ENCODE measurements at places on chromosomes 12 and 14.

DNA sequence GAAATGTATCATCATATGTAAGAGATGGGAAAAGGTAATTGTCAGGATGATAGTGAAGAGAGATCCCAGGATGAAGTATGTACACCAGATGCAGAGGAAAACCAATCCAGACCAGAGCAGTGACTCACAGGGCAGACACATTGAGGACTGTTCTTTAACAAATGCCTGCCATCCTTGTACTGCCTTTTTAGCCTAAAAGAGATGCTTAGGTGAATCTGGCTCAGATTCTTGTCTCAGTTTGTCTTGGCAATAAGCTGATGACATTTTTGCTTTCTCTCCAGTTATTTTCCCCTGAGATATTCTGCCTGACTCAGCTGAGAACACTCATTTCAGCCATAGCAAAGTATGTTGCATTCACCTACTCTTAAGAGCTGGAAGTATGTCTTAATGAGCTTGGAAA is 405.3 kb upstream of the USP15 start:
- DNase-seq: no peak

DNA sequence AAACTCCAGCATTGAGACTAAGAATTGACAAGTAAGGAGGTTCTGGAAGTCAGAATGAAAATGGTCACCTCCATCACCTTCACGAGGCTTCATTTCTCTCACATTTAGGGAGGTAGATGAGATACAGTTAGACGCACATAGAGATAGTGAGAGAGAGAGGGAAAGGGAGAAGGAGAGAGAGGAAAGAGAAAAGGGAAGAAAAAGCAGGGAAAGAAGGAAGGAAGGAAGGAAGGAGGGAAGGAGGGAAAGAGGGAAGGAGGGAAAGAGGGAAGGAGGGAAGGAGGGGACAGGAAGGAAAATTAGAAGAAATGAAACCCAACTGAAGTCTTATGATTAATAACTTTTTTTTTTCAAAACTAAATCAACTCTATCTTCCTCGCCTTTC is 10.7 kb upstream of the FOXG1 start:
- DNase-seq: no peak

DNA sequence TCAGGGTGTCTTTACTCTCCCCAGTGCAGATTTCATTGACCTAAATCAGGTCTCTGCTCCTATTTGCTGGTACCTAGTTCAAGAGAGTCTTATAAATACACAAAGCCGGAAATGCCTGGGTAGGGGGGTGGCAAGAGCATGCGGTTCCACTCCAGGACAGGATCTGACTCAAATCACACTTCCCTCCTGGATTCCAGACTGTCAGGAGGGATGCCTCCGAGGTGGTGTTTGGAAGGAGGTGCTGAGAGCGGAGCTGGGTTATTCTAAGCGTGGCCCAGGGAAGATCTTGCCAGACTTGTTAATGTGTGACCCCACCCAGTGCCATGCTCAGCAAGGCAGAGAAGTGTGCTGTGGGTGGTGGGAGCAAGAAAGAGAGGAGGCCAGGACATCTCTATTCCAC is 49.8 kb downstream of the B4GALNT3 start:
- DNase-seq: no peak

DNA sequence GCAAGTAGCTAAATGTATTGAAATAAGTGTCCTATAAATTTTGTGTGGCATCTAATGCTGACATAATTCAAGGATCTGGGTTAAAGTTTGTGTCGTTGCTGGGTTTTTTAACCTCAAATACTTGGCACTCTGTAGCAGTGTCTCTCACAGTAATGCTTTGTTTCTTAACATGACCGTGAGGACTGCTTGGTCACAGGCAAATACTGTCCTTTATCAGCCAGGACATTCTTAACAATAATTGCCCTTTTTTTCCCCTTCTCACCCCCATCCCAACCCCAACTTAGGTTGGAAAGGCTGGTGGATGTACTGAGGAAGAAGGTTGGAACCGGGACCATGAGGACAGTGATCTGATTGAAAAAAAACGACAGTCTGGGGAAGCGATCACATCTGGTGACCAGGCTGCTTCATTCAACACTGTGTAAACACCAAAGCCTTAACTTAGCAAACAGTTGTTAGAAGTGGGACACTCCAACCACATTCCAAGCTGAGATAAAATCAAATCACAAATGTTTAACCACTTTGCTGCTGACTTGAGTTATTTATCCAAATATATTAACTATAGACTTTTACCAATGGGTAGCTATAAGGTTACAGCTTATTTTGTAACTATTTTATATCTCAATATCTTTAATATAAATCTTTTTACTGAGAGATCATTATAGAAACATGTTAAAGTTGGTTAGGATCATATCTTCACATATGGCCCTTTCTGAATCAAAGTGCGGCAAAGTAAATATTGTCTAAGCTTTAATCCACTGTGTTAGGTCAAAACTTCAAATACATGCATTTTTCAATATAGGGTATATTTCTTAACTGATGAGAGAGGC is 48.2 kb downstream of the FOXA1 start:
- DNase-seq: no peak

DNA sequence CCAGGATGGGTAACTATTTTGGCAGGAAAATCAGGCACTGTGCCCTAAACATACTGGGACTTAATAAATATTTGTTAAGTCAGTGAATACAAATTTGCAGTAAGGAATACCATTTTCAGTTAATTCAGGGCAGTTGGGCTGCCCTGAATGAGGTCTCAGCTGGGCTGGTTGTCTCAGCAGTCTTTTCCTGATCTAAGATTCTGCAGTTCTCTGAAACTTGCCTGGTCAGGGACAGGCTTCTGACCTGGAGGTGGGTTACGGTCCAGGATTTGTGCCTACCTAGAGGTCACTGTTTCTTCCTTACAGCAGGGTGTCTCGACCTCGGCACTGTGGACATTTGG is 160.6 kb downstream of the KTN1 start:
- DNase-seq: no peak

- DNase-seq: peak; percentile 49
Measured at GRCh38 chr14:91402771-91403600, 14.6 kb downstream of the CCDC88C start.

DNA sequence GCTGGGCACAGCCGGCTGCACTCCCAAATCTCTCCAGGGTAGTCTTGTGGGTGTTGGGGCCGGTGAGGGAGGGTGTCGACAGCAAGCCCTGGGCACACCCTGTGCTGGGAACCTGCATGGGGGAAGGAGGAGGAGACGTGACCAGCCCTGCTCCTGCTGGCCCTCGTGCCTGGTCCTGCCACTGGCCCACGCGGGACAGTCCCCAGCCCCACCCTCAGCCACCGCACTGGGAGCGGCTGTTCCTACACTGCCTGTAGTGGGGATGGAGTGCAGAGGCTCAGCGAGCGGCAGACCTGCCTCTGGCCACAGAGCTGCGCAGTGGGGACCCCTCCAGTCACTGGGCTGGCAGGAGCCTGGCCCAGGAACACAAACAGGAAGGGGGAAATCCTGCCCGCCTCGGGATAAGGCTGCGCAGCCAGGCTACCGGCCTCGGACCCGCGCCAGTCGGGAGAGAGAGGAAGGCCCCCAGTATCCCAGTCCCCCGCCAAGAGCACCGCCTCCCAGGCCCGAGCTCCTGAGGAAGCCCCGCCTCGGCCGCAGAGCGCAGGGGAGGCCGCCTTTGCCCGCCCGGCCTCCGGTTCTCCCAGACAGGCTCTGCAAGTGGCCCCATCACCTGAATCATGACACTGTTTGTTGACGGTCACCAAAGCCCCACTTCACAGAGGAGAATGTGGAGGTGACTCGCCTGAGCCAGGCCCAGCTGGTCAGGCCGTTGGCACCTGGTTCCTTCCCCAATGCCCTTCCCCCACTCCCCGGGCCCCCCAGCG is 10.6 kb downstream of the AHNAK2 start:
- no peak for DNase-seq

GRCh38 chr14:50471838-50472465 is 60.4 kb downstream of the MAP4K5 start:
- no peak for DNase-seq

GRCh38 chr12:293199-293598 is 30.6 kb upstream of the SLC6A13 start:
- no peak for DNase-seq

GRCh38 chr12:3973973-3974644 is 100.9 kb upstream of the PARP11 start:
- DNase-seq: peak; percentile 33

DNA sequence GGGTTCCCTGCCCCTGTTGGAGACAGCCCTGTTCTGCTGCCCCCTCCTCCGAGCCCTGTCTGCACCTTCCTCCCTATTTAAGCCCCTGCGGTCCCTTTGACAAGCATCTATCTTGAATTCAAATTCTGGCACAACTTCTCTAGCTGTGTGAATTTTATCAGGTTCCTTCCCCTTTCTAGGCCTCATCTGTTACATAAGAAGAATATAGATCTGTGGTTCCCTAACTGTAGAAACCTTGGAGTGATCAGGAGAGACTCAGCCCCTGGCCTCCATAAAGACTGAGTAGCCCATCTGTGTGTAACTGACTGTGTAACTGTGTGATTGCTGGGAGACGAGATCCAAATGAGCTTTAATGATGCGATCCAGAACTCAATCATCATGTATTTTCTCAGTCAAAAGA is 13.0 kb upstream of the RACGAP1 start:
- no peak for DNase-seq

DNA sequence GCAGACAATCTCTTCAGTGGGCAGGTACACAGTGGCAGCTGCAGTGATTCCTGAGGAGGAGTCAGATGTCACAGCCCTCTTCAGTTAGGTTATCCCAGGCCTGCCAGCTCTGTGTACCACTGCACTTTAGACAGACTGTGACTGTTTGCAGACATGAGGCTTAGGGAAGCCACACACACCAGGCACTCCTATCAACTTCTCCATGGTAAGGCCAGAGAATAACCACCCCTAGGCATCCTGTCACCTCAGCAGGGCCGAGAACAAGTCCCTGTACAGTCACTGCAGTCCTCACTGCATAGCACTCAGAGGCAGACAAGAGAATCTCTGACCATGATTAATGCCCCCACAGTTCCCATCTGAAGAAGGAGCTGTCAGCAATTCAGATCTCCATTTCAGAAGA is 296.5 kb downstream of the GALC start:
- DNase-seq: no peak

- no peak for DNase-seq
Measured at GRCh38 chr14:96975116-96975515, 177.9 kb downstream of the VRK1 start.

GRCh38 chr12:29521951-29522350 is 24.5 kb upstream of the OVCH1 start:
- no peak for DNase-seq

- no peak for DNase-seq
Measured at GRCh38 chr12:77882709-77883108, 52.0 kb downstream of the NAV3 start.

GRCh38 chr12:591167-592023 is 71.8 kb downstream of the NINJ2 start:
- no peak for DNase-seq

DNA sequence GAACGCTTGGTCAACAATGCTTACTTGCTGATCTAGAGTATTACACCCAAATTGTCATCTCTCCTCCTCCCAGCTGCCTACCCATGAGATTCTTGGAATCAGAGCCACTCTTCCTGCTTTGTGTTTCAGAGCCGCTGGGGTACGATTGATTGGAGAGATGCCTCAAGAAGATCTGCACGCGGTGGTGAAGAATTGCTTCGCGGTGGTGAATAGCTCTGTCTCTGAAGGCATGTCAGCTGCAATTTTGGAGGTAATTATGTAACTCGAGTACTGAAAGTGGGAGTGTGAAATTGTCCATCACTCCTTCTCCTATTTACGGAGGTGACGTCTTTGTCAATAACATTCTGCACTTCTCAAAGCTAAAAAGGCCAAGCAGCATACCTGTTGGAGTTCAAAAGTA is 93.9 kb downstream of the GLT1D1 start:
- no peak for DNase-seq

DNA sequence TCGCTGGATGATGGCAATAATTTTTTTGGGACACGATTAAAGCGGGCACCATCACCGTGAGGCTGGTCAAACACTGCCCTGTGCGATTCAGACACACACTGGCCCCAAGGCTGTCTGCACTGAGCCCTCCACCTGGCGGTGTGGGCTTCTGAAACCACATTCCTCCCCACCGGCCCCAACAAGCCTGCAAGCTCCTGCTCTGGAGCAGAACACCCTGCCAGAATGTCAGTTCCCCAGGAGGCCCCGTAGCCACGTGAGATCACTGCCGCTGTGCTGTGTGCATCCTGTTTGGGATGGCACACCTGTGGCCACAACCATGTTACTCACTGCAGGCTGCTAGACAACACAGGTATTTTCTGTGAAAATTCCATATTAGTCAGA is 7.9 kb downstream of the GSC start:
- DNase-seq: no peak

GRCh38 chr12:1429980-1430379 is 164.4 kb downstream of the FBXL14 start:
- DNase-seq: no peak
